ACHN (cell line): ENCODE measurements at places on chromosomes 5 and 9.

GRCh38 chr5:123673107-123673506, 161.1 kb downstream of the CSNK1G3 start:
- no peak for DNase-seq

DNA sequence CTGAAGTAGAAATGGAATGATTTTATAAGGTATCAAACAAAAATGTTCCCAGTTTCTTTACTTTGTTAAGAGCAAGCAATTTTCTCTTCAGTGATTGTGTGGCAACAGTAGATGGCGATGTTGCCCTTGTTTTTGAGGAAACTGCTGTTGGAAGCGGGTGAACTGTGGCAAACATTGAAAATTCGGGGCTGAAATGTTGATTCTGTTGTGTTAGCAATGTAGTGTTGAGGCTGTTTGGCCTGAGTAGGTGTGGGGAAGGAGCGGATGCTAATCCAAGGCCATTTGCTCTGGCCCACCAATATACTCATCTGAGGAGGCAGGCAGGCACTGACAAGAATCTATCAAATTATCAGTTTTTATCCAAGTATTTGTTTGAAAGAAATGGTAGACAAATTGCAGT, 129.8 kb downstream of the SLC12A2 start:
- DNase-seq: peak; percentile 57

- DNase-seq: no peak
Observed at GRCh38 chr5:54520438-54520846, 2.9 kb downstream of the SNX18 start.

GRCh38 chr9:89357331-89358197, 39.3 kb downstream of the SECISBP2 start:
- DNase-seq: no peak

DNA sequence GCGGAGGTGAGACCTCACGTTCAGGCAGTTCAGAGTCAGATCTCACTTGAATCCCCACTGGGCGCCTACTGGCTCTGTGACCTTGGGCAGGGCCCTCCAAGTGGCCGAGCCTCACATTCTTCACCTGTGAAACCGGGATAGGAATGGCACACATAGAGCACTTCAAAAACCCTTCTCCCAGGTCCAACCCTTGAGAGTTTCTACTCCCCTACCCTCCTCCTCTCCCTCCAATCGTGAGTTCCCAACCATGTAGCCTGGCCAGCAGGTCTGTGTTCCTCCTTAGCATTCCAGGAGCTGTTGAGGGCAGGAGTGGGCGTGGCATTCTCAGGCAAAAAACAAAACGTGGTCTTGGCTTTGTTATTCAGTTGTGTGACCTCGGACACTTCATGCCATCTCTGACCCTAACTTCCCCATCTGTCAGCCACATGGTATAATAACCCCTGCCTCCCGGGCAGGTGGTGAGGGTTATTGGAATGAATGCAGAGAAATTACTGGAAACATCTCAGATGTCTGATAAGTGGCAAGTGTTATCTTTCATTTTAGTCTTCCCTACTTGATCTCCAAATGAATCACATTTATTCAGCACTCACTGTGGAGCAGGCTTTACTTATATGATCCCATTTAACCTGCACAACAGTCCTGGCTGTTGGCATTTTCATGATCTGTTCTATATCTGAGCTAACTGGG, 112.8 kb upstream of the BOD1 start:
- no peak for DNase-seq

- peak; percentile 42 for DNase-seq
Observed at GRCh38 chr5:181190711-181191525, 14.1 kb downstream of the TRIM7 start.
